ENCODE measurements at places on chromosomes 7 and 10. TPM values are rescaled to one million over a fixed set of nuclear protein-coding genes. Genes with fewer than 3 reads are reported as not detected.

GRCh38 chr10:4066581-4067390 lies 281.8 kb upstream of the KLF6 start:
- DNase-seq: no peak

The CHST15 gene
- 0.18 TPM for total RNA-seq

The CTBP2 gene
- total RNA-seq: 74.2 TPM

- no peak for DNase-seq
These were observed 13.0 kb upstream of the FRA10AC1 start for GRCh38 chr10:93715345-93715744.

The BTBD16 gene
- total RNA-seq: not detected

DNA sequence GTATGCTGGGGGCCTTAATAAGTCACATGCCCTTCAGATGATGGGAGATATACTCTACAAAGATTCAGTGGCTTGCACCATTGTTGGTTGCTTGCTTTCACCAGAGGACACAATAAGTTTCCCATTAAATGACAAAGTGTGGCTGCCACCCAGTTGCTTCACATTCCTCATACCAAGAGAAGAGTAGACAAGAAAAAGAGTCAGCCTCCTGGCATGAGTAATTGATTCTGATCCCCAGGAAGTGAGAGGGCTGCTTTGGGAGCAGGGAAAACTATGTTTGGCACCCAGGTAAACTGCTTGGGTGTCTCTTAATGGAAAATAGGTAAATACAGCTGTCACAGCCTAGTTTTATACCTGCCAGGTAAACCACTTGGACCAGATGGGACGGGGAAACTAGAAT lies 66.7 kb upstream of the IL6 start:
- no peak for DNase-seq

DNA sequence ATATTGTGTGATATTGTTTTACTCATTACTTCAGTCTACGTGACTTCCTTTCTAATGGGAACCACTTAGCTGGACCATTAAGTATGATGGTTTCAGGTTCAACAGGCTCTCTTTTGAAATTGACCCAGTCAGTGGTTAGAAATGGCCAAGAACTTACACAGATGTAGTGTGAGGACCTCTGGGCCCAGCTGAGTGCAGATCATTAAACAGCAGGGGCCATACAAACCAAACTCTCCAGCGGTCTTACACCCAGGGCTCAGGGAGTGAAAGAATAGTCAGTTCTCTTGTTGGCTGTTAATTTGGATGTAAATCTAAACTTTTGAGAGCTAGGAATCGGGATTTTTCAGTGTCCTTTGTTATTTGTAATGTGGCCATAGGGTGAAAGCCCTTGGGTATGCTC lies 107.3 kb downstream of the CELF2 start:
- no peak for DNase-seq

DNA sequence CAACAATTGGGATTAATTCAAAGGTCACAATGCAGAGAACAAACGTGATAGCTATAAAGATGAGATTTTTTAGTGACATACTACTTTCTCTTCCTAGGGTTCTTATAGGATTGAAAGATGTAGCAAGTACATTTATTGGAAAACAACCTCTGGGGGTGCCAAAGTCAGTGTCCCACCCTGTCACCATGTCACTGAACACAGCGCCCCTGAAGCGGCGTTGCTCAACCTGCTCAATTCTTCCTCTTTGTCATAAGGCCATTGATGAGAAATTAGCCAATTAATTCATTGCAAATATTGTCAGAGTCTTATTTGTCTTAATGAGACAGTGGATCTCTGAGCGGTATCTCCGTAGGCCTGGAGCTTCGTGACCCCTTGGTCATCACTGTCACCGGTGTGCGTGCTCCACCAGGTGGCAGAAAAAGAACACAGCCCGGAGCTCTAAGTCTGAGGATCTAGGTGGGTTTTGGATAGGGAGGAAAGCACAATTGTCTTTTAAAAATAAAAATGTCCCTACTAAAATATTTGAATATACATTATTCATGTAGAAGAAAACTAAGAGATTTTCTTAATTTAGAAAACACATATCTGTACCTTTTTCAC lies 362.6 kb downstream of the PAXIP1 start:
- no peak for DNase-seq

The HERPUD2 gene
- 18.3 TPM for total RNA-seq

The NKX1-2 gene
- not detected for total RNA-seq

DNA sequence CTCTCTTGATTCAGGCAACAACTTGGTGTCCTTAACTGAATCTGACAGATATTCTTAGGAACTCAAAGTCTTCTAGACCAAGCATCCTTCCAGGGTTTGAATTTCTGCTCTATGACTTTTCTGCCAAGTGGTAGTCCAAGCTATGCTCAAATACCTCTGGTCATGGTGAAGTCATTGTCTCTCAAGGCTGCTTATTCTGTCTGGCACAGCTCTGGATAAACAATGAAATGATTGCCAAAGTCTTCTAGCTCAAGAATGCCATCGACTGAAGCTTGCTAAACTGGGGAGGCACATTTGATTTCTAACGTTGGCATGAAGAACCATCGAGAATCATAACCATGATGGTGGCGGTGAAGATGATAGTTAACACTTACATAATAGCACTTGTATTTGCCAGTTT lies 116.2 kb upstream of the MKX start:
- DNase-seq: no peak

The DKK1 gene
- 74.7 TPM for total RNA-seq

DNA sequence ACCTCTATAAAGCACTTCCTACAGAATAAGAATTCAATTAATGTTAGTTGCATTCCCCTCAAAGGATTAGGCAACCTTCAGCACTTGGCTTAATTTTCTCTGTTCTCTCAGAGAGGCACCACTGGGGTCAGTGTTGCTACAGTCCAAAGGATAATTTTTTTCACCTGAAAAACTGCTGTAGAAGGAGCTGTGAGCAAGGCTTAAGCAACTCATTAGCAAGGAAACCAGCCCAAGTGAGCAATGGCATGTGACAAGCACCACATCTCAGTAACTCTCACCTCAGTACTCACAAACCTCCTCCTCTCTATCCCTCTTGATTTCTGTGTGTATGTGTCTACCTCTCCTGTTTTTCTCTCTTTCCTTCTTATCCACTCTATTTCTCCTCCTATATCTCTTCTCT lies 55.9 kb downstream of the DGKI start:
- DNase-seq: no peak

The FAM221A gene
- 1.1 TPM for total RNA-seq

DNA sequence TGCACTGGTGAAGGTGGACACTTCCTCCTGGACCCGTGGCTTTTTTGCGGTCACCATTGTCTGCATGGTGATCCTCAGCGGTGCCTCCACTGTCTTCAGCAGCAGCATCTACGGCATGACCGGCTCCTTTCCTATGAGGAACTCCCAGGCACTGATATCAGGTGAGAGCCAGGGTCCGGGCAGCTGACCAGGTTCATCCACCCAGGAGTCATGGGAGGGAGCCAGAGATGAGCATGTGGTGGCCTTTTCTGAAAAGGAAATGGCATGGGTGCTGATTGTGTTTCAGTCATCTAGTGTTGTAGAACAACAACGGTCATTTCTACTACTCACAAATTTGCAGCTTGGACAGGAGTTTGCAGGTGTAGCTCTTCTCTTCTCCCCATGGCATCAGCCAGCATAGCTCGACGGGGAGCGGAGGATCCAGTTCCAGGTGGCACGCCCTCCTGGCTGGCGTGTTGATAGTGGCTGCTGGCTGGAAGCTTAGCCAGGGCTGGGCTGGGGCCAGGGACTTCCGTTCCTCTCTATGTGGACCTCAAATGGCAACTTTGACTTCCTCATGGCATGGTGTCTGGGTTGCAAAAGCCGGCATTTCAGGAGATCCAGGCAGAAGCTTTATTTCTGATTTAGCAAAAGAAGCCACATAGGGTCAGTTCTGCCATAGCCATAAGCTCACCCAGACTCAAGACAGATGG lies 32.7 kb downstream of the SLC29A3 start:
- no peak for DNase-seq

The CTTNBP2 gene
- 11.3 TPM for total RNA-seq

- DNase-seq: no peak
These were observed 23.8 kb upstream of the ZNF735 start for GRCh38 chr7:64183126-64183742.

The ZP3 gene
- total RNA-seq: 0.83 TPM

DNA sequence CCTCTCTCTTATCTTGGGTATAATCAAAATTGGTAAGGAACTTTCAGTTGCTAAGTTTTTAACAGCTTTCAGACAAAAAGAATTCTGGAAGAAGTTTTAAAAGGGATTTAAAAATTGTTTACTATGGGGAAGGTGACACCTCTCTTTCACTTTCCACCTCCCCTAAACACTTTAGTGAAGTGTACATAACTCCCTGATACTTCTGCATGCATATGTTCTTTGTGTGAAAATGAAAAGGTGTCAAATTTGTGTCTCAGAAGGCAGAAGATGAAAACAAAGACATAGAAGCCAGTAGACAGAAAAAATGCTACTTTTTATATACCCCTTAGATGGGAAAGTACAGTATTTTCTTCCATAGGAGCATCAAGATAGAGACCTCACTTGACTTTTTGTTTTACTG lies 117.8 kb downstream of the TMEM26 start:
- no peak for DNase-seq

DNA sequence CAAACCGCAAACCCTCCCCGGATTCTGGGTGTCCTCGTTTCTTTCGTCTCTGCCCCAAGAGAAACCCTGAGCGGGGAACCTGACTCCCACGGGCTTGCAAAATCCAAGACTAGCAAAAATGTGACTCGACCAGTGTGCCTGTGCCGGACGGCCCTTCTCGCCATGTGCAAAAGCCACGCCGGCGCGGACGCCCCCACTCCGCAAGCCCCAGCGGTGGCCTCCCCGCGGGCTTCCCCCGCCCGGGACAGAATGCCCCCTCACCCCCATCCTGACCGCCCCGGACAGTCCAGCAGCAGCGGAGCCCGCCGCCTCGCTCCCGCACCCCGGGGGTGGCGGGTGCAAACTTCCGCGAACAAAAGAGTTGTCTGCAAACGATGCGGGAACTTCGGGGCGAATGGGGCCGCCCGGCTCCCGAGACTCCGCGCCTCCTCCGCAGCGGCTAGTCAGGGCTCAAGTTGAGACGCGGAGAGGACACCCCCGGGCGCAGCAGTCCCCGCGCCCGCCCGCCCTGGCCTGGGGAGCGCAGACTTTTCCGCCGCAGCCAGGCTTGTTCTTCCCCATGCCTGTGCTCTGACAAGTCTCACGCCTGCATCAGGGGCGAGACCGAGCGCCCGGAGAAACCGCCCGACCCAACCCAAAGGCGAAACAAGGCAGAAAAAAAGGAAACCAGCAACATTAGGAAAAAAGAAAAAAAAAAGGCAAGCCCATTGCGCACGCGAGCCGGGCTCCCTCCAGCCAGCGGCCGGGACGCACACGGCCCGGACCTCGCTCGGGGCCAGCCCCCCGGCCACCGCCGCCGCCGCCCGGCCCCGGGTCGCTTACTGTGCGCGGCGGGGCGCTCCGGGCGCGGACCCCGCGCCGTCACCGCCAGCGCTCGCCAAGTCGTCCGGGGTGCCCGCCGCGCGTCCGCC lies 732 bp downstream of the FAM53B start:
- no peak for DNase-seq

DNA sequence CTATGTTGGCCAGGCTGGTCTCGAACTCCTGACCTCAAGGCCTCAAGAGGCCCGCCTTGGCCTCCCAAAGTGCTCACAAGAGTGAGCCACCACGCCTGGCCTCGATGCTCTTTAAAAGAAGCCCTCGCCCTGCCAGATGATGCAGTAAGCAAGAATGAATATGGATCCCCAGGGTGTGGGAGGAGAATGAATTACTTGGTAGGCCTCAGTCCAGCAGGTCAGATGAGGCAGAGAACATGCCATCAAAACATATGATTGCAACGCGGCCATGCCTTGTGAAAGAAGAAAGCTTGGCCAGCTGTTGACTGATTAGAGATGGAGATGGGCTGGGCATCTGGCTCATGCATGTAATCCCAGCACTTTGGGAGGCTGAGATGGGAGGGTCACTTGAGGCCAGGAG lies 68.7 kb downstream of the CAMK1D start:
- peak; percentile 56 for DNase-seq

The OPN1SW gene
- not detected for total RNA-seq

DNA sequence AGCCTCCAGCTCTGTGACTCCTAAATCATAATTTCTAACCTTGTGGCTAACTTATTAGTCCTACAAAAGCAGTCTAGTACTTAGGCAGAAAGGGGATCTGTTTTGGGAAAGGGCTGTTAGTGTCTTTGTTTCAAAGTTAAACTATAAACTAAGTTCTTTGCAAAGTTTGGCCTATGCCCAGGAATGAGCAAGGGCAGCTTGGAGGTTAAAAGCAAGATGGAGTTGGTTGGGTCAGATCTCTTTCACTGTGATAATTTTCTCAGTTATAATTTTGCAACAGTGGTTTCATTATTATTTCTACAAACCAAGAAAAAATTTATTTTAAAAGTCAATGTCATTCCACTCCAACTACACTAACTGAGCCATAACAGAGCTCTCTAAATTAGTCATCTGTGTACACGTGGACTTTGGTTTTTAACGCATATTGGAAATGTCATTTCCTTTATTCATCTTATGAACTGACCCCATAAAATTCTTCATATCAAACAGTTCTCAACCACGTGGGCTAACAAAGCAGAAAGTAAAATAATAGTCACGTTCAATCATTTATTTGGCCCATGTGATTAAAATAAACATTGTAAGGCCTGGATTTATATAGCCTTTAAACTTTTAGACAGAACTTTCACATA lies 143.2 kb upstream of the C7orf33 start:
- DNase-seq: no peak

The VENTX gene
- total RNA-seq: not detected

The OLAH gene
- under 0.01 TPM for total RNA-seq

GRCh38 chr10:6755781-6756460 lies 175.8 kb upstream of the PRKCQ start:
- DNase-seq: peak; percentile 87

DNA sequence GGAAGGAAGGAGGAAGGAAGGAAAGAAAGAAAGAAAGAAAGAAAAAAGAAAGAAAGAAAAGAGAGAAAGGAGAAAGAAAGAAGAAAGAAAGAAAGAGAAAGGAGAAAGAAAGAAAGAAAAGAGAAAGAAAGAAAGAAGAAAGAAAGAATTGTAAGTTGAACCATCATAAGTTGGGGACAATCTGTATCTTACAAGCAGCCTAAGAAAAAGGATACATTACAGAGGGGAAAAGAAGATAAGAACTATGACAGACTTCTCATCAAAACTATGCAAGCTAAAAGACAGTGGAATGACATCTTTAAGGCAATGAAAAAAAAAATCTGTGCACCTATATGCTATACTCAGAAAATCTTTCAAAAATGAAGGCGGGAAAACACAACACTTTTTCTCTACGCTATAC lies 50.3 kb upstream of the SP4 start:
- DNase-seq: no peak

All from IMR-90 (cell line).